Foreskin keratinocyte (primary cell): ENCODE measurements at places on chromosomes 7 and 10.

DNA sequence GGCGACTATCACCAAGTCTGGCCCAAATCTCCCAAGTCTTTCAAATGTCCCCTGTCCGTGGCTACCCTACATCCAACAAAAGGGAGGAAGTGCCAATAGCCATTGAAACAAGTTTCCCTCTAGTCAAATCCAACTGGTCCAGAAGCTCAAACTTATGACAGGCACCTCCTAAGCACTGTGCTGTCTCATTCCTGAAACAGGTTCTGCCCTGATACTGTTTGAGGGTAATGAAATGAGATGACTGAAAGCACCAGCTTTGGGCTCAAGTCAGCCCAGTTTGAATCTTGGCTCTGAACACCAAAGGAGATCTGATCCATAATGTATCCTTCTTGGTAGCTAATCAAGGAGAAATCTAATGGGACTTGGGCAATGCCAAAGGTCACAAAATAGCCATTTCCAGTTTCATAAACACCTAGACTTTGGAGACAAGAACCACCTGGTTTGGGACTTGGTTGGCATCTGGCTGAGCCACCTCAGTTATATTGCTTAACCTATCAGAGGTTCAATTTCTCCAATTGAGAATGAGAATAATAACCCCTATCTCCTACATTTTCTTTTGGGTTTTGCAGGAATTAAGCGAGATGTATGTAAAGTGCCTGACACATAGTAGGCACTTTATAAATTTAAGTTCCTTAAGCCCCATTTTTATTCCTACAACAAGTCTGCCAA is 34.7 kb upstream of the ARID5B start:
- DNase-seq = no peak

- no peak for DNase-seq
These were observed 30.5 kb upstream of the PWWP2B start for GRCh38 chr10:132366499-132366898.

DNA sequence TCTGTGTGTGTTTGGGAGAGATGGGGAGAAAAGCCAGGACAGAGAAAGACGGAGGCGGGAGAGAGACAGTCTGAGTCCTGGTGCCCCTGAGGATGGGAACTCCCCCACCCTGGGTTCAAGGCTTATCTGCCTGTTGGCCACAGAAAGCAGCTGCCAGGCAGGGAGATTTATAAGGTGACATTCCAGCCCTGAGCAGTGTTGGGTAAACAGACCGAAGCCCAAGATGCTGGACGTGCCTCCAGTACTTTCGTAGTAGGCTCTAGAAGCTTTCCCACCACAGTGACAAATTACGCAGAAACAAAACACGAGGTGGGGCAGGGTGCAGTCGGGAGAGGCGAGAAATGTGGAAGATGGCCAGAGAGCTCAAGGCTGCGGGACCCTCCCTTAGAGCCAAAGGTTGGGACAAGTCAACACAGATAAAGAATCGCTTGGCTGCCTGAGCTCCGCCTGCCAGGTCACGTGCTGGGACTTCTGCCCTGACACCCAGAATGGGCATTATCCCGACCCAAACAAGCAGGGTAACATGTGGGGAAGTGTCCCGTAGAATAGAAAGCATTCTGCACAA is 41.1 kb downstream of the CCDC3 start:
- DNase-seq = no peak

GRCh38 chr10:38007551-38007950 is 2.9 kb upstream of the ZNF33A start:
- DNase-seq = no peak

GRCh38 chr7:128364166-128364870 is 2.8 kb upstream of the PRRT4 start:
- DNase-seq = no peak

DNA sequence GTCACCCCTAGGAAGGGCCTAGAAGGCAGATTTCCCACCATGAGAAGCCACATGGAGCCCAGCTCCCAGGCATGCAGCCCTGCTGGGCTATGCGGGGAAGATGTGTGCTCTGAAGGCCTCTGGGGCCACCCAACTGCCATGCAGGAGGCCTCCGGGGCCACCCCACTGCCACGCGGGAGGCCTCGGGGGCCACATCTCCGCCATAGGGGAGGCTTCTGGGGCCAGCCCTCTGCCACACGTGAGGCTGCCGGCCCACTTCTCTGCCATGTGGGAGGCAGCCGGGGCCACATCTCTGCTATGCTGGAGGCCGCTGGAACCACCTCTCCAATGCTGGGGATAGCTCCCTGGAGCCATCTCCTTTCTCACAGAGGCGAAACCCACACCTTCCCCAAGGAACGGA is 451.8 kb downstream of the DNAJB6 start:
- DNase-seq = no peak

DNA sequence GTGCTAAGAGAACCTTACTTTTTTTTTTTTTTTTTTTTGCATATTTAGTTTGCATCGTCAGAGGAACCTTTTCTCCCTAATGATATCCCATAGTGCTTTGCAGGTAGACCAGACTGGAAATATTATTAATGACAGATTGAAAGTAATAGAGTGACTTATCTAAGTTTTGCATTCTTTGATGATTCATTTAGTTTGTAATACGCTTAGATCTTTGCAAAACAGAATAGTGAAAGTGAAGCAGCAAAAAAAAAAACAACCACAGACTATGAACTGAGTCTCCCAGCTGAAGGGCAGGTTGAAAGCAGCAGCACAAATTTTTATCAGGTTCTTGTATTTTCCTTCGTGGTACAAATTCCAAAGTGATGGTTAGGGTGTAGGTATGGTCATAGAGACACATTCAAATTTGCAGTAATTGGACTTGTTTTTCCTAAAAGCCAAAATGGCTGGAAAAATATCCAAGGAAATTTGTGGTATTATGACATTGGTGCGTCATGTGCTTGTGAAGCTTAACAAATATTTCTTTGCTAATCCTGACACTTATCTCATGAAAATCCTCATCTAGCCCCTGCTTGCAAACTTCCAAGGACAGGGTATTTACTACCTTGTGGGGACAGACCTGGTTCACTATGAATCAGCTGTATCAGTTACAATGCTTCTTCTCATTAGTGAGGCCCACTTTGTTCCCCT is 81.8 kb upstream of the CREB5 start:
- DNase-seq = peak; percentile 25

DNA sequence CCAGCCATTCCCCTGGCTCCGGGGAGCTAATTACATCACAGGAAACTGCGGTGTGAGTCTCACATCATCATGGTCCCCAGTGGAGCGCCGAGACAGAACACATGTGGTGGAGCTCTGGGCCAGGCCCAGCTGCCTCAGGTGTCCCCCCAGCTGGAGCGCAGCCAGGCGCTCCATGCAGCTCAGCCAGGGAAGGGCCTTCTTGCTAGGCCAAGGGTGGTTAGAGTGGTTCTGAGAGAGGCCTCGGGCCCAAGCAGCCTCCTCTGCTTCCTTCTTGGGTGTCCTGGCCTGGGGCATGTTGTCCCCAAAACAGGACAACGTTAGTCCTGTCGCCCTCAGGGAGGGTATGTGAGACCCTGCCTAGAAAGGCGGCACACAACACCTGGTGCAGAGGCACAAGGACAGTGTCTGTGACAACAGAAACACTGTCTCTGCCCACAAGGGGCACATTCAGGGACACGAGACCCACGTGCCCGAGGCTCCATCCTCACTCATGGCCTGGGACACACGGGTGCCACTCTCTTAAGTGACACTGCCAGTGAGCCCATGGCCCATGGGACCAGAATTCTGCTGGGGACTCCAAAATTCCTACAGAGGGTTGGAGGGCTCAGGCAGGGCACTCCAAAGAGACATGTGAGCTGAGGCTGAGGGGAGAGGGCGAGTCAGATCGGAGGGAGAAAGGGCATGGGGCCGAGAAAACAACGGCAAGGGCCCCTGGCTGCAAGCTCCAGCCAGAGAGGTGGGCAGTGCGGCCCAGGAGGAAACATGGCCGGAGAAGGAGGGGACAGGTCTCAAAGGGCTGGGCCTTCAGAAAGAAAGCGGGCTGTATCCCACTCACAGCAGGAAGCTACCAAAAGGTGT is 37.0 kb upstream of the RET start:
- no peak for DNase-seq

- DNase-seq = peak; percentile 9
These were observed 109.9 kb downstream of the ITGB8 start for GRCh38 chr7:20440472-20441105.

GRCh38 chr7:19001854-19002253 is 115.6 kb downstream of the TWIST1 start:
- no peak for DNase-seq

GRCh38 chr7:158574308-158575036 is 13.2 kb downstream of the PTPRN2 start:
- no peak for DNase-seq

DNA sequence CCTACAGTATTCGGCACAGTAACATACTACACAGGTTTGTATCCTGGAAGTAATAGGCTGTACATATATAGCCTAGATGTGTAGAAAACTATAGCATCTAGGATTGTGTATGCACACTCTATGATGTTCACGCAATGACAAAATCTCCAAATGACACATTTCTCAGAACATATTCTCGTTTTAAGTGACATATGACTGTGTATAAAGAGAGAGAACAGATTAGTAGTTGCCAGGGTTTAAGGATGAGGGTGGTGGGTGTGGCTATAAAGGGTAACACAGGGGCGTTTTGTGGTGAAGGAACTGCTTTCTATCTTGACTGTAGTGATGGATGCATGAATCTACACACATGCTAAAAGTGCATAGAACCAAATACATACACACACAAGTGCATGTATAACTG is 101.2 kb downstream of the ARL4A start:
- no peak for DNase-seq

DNA sequence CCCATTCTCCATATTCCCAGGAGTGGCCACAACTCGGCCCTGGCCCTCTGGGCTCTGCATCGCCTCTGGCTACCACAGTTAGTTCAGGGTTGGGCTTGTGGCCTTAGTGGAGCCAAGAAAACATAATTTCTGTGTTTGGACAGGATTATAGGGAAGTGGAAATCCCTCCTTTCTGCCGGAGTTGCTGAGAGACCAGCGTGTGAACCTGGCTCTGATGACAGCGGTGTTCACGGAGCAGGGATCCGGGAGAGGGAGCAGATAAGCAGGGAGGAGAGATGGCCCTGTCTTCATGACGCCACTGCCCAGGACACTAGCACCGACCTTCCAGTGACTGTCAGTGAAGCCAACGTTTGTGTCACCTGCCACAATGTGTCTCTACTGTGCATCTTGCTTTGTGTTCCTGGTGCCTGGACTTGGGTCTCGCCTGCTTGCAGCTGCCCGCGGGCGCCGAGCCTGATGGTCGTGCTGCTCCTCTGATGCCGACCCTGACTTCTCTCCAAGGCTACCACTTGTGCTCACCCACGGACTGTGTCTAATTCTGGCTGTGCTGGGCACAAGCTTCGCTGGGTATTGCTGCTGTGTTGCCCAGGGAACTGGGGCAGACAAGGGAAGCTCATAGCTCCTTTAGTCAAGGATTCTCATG is 67.0 kb upstream of the VIPR2 start:
- DNase-seq = no peak

GRCh38 chr7:25787336-25787735 is 364.7 kb upstream of the NFE2L3 start:
- no peak for DNase-seq

DNA sequence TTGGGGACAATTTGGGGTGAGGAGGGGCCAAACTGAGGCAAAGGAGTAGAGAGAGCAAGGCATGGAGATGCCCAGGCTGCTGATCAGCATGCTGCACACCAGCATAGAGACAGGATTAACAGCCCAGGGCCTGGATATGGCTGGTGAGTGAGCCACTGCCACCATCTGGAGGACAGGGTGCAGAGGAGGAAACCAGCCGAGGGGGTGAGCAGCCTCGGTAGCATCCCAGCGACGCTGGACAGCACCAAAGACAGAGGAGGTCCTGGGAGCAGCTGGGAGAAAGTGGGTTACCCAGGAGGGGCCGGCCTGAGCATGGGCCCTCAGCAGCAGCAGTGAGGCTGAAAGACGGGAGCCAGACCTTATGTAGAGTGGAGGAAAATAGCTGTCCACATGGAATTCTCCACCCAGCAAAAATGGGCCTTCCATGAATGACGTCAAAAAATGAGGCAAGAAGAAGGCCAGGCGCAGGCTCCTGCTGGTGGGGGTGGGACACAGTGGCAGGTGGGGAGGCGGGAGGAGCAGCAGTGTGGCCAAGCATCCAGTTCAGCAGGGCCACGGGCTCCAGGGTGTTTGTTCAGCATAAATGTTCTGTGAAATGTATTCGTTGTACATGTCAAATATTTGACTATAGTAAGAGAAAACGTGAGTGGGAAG is 16.7 kb downstream of the RET start:
- no peak for DNase-seq

- no peak for DNase-seq
These were observed 5.9 kb upstream of the PWWP2B start for GRCh38 chr10:132390921-132391675.
